K562 (cell line): ENCODE measurements at places on chromosomes 3 and 15. TPM values are rescaled to one million over a fixed set of nuclear protein-coding genes. Genes with fewer than 3 reads are reported as not detected.

DNA sequence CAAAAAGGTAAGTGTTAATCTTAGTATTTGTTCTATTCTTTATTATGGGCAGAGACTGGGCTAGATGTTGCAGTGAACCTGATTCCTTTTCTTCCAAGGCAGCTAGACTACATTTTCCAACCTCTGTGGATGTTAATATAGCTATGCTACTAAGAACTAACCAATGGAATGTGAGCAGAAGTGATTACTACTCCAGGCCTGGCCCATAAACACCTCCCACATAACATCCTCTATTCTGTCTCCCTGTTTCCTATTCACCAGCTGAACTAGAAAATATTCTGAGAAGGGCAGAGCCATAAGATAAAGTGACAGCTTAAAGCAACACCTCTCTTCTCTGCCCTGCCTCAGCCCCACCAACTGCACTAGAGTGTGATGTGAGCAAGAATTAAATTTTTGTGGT is 29.4 kb downstream of the CD200R1L start:
- no peaks in the 10 kb centered on the region for H3K36me3 ChIP-seq
- H3K27me3 ChIP-seq = no peaks in the 10 kb centered on the region
- H3K4me1 ChIP-seq = no peaks in the 10 kb centered on the region

- no peaks in the 10 kb centered on the region for H3K27me3 ChIP-seq
- no peak overlapping the region for H3K4me3 ChIP-seq
These were observed 11.0 kb upstream of the PCCB start for GRCh38 chr3:136239094-136239493.

DNA sequence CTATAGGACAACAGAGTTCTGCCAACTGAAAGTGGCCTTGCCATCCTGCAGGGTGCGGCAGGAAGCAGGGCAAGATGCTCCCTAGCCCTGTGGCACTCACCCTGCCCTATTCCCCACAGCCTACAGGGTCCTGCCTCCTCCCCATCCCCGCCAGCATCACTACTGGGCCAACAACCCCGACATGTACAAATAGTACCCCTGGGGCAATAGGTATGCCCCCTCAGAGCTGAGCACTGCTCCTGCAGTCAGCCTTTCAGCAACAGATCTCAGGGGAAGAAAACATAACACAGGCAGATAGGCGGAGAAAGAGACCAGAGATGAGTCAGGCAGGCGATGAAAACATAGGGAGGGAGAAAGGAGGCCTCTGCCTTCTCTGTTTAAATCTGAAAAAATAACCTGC is 74.7 kb downstream of the XXYLT1 start:
- no peak for DNase-seq
- no peaks in the 10 kb centered on the region for H3K27me3 ChIP-seq
- H3K4me3 ChIP-seq = no peak overlapping the region
- H3K4me1 ChIP-seq = peaks cover 22% of the 10 kb centered on the region

DNA sequence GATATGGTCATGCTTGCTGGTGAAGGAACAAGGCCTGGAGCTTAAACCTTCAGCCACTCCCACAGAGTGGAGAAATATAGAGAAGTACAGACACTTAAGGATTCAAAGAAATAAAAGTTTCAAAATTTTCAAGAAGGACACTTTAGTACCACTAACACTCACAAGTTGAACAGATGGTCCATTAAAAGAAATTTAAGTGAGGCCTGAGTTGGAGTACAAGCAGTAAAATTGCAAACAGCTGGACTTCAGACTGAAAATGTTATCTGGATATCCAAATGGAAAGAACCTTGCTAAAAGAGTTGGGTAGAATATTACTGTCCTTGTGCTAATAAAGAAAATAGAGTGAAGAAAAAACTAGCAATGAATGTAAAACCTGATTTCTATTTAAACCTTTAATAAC is 397.1 kb upstream of the KCNMB2 start:
- H3K27me3 ChIP-seq = no peaks in the 10 kb centered on the region
- no peak for DNase-seq
- no peaks in the 10 kb centered on the region for H3K4me1 ChIP-seq
- H3K4me3 ChIP-seq = no peak overlapping the region
- no peak overlapping the region for H3K27ac ChIP-seq

GRCh38 chr3:51717446-51717845 is 10.6 kb downstream of the GRM2 start:
- no peak overlapping the region for H3K27ac ChIP-seq
- peaks cover 47% of the 10 kb centered on the region for H3K27me3 ChIP-seq
- no peak for DNase-seq
- no peaks in the 10 kb centered on the region for H3K36me3 ChIP-seq
- H3K4me3 ChIP-seq = no peak overlapping the region
- no peaks in the 10 kb centered on the region; the same call in 1 of the 2 replicates for H3K4me1 ChIP-seq

GRCh38 chr15:41511331-41511898 is 2.2 kb downstream of the LTK start:
- no peak for DNase-seq
- H3K36me3 ChIP-seq = no peaks in the 10 kb centered on the region
- no peaks in the 10 kb centered on the region for H3K27me3 ChIP-seq
- H3K4me1 ChIP-seq = peaks cover 30% of the 10 kb centered on the region

DNA sequence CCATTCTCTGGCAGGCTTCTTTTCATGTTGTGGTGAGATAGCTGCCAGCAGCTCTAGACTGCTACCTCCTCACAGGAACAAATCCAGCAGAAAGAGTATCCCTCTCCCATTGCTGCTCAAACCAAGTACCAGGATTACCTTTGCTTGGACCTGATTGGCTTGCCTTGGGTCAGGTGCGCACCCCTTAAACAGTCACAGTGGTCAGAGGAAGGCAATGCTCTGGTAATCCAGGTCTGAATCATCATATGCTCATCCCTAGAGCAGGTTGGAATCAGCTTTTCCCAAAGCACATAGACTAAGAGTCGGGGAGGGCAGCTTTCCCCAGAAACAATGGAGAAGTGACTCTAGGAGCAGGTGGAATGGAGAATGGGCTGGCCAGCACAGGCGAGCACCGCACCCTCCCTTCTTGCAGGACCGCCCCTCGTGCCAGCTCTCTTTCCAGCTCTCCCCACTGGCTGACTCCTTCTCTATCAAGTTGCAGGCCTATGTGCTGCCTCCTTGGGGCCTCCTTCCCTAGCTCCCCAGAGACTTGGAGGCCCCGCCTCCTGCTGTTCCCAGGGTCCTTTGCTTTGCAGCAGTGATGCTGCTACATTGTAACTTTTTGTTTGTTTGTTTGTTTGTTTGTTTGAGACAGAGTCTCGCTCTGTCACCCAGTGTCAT is 29.9 kb upstream of the ADPGK start:
- H3K4me3 ChIP-seq = no peak overlapping the region
- H3K27me3 ChIP-seq = peaks cover 47% of the 10 kb centered on the region
- DNase-seq = no peak
- no peak overlapping the region for H3K27ac ChIP-seq
- no peaks in the 10 kb centered on the region for H3K4me1 ChIP-seq

GRCh38 chr3:44976002-44976815 is at the start of the genes EXOSC7 and ZDHHC3:
EXOSC7 (plus strand) TSS chr3:44976244; CDS start chr3:44976278, 34 bp downstream.
ZDHHC3 (minus strand) TSS chr3:44976174; CDS start chr3:44959436, 16,738 bp downstream.
- H3K36me3 ChIP-seq = peaks cover 47% of the 10 kb centered on the region
- H3K27me3 ChIP-seq = no peaks in the 10 kb centered on the region
- peak; percentile 97 for DNase-seq

GRCh38 chr3:40864146-40864782 is 335.0 kb upstream of the CTNNB1 start:
- H3K27ac ChIP-seq = no peak overlapping the region
- H3K4me3 ChIP-seq = no peak overlapping the region
- H3K36me3 ChIP-seq = no peaks in the 10 kb centered on the region
- DNase-seq = no peak
- H3K27me3 ChIP-seq = no peaks in the 10 kb centered on the region

- H3K27ac ChIP-seq = no peak overlapping the region
- H3K36me3 ChIP-seq = no peaks in the 10 kb centered on the region
- no peak for DNase-seq
- H3K4me3 ChIP-seq = no peak overlapping the region
These were observed 95.3 kb downstream of the TIGIT start for GRCh38 chr3:114389156-114389555.

- no peaks in the 10 kb centered on the region for H3K27me3 ChIP-seq
- H3K4me1 ChIP-seq = no peaks in the 10 kb centered on the region
- DNase-seq = no peak
- H3K36me3 ChIP-seq = peaks cover 21% of the 10 kb centered on the region; the same call in 1 of the 3 replicates
- no peak overlapping the region for H3K4me3 ChIP-seq
These were observed 26.2 kb upstream of the IL20RB start for GRCh38 chr3:136931606-136932005.

GRCh38 chr15:63398456-63398855 is 16.8 kb upstream of the CA12 start:
- no peak overlapping the region for H3K27ac ChIP-seq
- H3K27me3 ChIP-seq = no peaks in the 10 kb centered on the region
- DNase-seq = peak; percentile 27
- H3K36me3 ChIP-seq = no peaks in the 10 kb centered on the region

GRCh38 chr3:118476885-118477618 is 557.6 kb downstream of the IGSF11 start:
- no peaks in the 10 kb centered on the region for H3K36me3 ChIP-seq
- DNase-seq = no peak
- no peak overlapping the region for H3K4me3 ChIP-seq

DNA sequence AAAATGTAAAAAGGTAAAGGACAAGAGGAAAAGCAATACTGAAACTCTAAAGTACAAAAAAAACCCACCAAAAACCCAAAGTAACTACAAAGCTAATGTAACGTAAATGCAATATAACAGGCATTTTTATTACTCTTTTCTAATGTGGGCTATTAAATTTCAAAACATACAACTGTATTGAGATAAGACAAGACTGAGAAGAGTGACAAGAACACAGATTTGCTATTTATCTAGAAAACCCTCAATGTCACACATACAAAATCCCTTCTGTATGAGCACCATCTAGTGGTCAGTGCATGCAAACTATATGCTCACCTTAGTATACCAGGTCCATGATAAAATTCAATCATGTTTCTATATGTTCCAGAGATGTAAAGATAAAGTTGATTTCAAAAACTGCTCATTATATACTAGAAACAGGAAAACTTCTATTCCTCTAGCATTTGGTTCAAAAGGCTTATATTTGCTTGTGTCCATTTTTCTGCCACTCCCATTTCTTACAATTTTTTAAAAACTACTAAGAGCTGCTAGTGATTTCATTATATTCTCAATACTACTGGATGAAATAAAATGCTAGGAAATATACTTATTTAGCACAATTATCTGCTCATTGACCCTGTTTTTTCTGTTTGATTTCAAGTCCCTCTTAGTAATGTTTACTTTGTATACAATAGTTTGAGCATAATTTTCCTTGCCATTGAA is 111.4 kb downstream of the DLG1 start:
- H3K27ac ChIP-seq = no peak overlapping the region
- H3K4me1 ChIP-seq = no peaks in the 10 kb centered on the region
- no peak overlapping the region for H3K4me3 ChIP-seq
- no peaks in the 10 kb centered on the region for H3K27me3 ChIP-seq
- peak; percentile 73 for DNase-seq

- no peak overlapping the region for H3K27ac ChIP-seq
- no peak overlapping the region for H3K4me3 ChIP-seq
- no peak for DNase-seq
- peaks cover 8% of the 10 kb centered on the region for H3K27me3 ChIP-seq
- no peaks in the 10 kb centered on the region for H3K36me3 ChIP-seq
These were observed 190.5 kb downstream of the GREM1 start for GRCh38 chr15:32908135-32908801.

DNA sequence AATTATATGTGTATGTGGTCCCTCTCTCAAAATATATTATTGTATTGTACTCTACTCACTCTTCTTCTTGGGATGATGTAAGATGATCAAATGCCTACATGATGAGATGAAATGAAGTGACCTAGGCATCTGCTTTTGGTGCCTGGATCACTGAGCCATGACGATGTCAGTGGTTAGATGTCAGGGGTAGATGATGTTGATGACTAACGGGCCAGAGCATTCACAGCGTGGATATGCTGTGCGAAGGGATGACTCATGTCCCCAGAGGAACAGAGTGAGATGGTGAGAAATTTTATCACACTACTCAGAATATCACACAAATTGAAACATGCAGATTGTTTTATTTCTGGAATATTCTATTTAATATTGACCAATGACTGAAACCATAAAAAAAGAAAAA is 233.9 kb upstream of the CADM2 start:
- H3K27ac ChIP-seq = no peak overlapping the region
- H3K4me1 ChIP-seq = no peaks in the 10 kb centered on the region
- no peak for DNase-seq
- H3K36me3 ChIP-seq = no peaks in the 10 kb centered on the region

DNA sequence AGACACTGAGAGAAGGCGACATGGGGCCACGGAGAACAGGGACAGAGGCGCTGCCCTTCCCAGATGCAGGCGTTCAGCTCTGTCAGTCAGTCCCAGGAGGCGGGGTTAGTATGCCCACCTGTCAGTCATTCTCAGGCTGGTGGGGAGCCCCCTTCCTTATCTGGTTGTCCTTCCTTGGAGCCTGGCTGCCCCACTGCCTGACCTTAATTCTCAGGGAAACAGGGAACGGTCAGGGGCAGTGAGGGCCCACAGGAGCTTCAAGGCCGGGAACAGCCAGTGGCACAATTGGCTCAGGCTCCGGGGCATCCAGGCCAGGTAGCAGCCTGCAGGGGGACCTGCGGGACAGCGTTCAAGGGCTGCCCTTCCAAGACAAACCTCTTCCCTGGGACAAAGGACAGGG is 133.2 kb downstream of the CHSY1 start:
- no peak overlapping the region for H3K27ac ChIP-seq
- H3K27me3 ChIP-seq = no peaks in the 10 kb centered on the region
- no peak overlapping the region for H3K4me3 ChIP-seq
- H3K36me3 ChIP-seq = no peaks in the 10 kb centered on the region
- DNase-seq = no peak

GRCh38 chr15:43794269-43795037 is 2.3 kb downstream of the SERF2 start:
- H3K27me3 ChIP-seq = no peaks in the 10 kb centered on the region
- H3K4me1 ChIP-seq = peaks cover 40% of the 10 kb centered on the region

DNA sequence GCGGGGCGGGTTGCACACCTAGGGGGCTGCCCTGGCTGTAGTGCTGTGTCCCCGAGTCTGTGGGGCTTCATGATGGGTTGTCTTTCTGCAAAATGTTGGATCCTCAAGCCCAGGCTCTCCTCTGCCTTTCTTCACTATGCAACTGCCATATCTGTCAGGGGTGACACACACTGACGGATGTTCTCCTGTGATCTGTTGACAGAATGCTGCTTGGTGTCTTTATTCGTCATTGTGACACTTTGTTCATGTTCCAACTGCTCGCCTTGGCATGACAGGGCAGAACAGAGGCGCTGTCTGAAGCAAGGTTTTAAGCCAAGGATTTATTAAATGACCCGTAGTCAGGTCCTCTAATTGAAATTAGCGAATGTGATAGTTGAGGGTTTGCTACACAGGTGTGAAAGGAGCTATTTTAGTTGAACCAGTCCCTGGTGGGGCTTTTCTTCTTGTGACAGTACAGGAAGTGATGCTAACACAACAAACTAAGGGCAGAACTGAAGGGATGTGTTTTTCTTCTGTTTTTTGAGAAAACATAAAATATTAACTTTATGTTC is 173.4 kb downstream of the MCTP2 start:
- no peaks in the 10 kb centered on the region for H3K4me1 ChIP-seq
- no peaks in the 10 kb centered on the region for H3K36me3 ChIP-seq
- H3K27me3 ChIP-seq = no peaks in the 10 kb centered on the region
- no peak overlapping the region for H3K27ac ChIP-seq

The OR5H1 gene
- total RNA-seq = not detected in 2 replicates

The TAGLN3 gene
- not detected in 2 replicates for total RNA-seq

The PRSS50 gene
- total RNA-seq = not detected in 2 replicates

The CASR gene
- not detected in 2 replicates for total RNA-seq

The DLG1 gene
- 55.7 and 57.5 TPM in 2 replicates for total RNA-seq

The MAGI1 gene
- total RNA-seq = 45.7 and 46.3 TPM in 2 replicates

The ZNF717 gene
- total RNA-seq = 8.2 and 10.0 TPM in 2 replicates

The RPL14 gene
- 4,499 and 4,649 TPM in 2 replicates for total RNA-seq

The REC114 gene
- total RNA-seq = 0.20 TPM in 1 of 2 replicates, not detected in the other

The GRIP2 gene
- total RNA-seq = not detected in 2 replicates

The GNB4 gene
- total RNA-seq = 27.9 and 28.8 TPM in 2 replicates

The MTFMT gene
- total RNA-seq = 17.3 and 17.6 TPM in 2 replicates

The SOX2 gene
- 0.07 and 0.13 TPM in 2 replicates for total RNA-seq

The CHCHD4 gene
- 53.5 and 55.4 TPM in 2 replicates for total RNA-seq
